Fibroblast of skin of scalp (primary cell): ENCODE measurements at places on chromosomes 6 and 20.

DNA sequence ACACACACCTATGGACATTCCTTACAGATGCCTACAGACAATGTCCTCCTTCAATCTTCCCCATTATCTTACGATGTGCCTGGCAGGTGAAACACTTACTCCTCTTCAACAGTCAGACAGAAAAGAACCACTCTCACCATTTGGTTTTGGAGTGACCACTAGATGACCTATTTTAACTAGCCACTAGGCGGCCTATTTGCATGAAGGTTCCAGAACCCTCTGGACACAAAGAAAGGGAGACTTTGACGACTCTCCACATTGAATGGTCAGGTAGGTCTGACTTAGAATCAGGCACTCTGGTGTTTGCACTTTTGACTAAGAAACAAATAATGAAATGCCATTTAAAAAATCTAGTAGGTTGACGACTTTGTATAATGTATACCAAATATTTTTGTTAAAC, 42.0 kb downstream of the PNLDC1 start:
- no peak for DNase-seq

DNA sequence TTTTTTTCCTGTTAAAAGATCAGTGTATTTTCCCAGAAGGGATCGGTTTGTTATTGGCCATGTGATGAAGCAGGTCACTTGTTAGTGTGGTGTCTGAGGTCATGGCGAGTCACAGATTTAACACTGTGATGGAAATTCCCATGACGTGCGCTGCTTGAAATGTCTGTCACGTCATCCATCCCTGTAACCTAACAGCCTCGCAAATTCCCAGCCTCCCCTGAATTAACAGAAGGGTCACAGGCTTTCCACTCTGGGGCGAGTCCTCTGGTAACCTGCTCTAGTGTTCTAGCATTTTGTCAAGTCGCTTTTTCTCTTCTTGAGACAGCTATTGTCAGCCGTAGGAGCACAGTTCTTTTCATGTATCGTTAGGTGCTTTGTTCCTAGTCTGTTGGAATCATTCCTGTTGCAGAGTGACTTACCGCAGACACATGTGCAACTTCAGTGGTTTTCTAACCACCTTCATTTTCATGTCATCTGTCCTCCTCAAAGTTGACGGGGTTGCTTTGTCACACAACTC, 137.2 kb downstream of the MAP3K4 start:
- DNase-seq = no peak

- no peak for DNase-seq
Measured at GRCh38 chr6:169213814-169214520, 39.7 kb downstream of the THBS2 start.

DNA sequence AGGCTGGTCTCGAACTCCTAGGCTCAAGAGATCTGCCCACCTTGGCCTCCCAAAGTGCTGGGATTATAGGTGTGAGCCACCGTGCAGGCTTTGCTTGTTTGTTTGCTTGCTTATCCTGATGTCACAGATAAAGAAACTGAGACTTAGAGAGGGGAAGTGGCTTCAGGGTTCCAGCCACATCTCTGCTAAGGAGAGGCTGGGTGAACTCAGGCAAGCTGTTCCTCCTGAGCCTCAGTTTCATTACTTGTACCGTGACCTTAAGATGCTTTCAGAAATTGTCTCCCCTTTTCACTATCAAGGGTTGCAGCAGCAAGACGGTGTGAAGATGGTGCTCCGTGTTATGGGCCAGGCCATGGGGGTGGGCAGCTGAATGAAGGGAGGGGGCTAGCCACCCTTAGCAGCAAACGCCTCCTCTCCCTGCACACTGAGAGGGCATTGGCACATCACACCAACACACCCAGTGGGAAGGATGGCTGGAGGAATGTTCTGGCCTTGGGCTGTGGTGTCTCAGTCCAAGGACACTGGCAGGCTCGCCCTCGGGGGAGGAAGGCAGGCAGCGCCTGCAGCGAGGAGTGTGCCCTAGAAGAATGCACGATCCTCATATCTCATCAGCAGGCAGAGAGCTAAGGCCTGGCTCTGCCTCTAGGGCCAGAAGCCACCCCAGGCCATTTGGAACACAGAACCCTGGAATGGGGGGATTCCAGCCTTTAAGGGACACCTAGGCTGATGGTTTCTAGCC, 48.2 kb upstream of the TLDC2 start:
- DNase-seq = no peak

DNA sequence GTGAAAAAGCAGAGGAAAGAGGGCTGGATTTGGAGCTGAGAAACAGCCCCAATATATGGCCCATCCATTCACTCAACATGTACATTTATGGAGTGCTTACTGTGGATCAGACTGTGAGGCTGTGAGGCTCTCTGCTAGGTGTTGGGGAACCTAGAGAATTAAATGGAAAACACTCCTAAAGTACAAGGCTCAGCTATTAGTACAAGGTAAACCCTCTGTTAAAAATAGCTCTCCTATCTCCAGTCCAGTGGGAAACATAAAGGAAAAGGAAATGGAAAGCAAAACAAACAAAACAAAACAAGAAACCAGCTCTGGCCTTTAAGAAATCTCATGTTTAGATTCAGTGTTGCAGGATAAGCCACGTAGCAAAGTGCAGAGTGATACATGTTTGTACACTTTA, 35.0 kb downstream of the LY86 start:
- no peak for DNase-seq

- DNase-seq = no peak
Measured at GRCh38 chr20:1118004-1118335, 432 bp upstream of the PSMF1 start.

DNA sequence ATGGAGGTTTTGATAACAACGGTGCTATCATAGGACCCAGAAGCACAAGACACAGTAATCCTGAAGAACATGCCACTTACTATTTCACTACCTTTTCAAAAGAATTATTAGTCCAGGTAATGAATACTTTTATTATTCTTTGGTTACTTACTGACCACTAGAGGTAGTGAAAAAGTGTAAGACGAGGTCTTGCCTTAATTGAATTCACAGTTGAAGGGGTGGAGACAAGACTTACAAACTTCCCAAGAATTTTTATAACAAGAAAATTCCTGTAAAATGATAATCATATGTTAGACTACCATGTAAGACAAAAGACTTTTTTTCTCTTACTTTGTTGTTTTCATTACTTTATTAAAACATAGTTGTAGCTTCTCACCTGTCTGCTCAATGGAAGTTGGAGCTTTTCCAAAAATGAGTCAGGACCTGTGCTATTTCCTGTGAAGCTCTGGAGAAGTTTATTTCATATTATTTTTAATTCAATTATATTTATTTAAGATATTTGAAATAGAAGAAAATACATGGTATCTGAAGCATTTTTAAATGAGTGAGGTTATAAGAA, 52.4 kb downstream of the DOP1A start:
- DNase-seq = peak; percentile 4

DNA sequence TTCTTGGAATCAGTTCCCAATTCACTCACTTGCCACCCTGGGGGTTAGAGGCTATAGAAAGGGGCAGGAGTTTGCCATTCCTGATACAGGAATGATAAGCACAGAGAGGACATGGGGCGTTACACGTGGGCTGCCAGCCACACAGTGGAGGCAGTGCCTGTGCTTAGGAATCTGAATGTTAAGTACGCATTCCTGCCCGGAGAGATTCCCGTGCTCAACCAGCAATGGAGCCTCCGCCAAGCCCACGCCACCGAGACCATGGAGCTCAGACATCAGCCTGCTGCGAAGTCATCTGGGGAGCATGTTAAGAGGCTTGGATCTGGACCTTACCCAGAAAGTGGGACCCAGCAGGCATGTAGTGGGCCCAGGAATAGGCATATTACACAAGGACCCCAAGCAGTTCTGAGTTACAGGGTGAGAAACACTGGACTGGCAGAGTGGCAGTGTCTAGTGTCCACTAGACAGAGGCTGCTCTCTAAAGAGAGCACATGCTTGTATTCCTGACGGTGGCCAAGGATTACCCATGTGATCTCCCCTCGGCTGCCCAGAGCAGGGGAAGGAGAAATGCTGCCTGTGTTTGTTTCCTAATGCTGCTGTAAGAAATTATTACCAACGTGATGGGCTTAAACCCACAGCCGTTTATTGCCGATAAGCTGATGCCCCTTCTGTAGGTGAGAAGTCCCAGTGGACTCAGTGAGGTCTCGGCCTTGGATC, 138.2 kb downstream of the BMP7 start:
- DNase-seq = no peak

GRCh38 chr20:13423472-13424173, 202.5 kb downstream of the ISM1 start:
- DNase-seq = no peak

DNA sequence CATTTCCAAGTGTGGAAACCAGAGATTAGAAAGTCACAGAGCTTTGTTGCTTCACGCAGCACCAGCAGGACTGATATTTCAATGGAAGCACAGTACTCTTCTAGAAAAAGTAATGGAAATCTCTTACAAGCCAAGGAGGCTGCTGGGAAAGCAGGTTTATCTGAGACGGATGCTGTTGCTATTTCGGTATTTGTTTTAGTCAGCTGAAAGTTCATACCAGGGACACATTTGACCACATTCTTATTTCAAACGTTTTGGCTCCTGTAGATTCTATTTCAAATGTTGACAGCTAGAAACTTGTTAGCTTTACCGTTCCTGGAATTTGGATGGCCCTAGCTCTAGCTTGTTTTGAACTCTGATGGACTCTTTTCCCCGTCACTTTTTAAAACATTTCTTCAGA, 3.7 kb upstream of the TMEM242 start:
- DNase-seq = no peak

DNA sequence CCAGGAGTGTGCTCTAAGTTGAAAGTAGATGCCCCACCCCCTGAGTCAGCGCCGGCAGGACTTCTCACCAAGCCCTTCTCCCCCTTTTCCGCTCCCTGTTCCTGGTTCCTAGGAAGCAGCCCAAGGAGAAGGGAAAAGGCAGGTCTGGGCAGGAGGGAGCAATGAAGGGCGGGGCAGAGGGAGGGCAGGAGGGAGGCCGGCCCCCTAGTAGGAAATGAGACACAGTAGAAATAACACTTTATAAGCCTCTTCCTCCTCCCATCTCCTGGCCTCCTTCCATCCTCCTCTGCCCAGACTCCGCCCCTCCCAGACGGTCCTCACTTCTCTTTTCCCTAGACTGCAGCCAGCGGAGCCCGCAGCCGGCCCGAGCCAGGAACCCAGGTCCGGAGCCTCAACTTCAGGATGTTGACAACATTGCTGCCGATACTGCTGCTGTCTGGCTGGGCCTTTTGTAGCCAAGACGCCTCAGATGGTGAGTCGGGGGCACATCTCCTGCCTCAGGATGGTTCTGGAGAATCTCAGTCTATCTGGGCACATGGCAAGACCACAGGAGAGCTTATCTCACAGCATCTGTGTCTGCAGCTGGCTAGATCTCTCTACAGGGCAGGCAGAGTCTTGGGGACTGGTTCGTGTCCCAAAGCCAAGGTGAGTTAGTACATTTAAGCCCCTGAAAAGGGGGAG, at the start of gene PROCR:
PROCR (plus strand) TSS at position 320 of the 681 bp plus-strand sequence; CDS start at position 403, 83 bp downstream.
- peak; percentile 85 for DNase-seq

DNA sequence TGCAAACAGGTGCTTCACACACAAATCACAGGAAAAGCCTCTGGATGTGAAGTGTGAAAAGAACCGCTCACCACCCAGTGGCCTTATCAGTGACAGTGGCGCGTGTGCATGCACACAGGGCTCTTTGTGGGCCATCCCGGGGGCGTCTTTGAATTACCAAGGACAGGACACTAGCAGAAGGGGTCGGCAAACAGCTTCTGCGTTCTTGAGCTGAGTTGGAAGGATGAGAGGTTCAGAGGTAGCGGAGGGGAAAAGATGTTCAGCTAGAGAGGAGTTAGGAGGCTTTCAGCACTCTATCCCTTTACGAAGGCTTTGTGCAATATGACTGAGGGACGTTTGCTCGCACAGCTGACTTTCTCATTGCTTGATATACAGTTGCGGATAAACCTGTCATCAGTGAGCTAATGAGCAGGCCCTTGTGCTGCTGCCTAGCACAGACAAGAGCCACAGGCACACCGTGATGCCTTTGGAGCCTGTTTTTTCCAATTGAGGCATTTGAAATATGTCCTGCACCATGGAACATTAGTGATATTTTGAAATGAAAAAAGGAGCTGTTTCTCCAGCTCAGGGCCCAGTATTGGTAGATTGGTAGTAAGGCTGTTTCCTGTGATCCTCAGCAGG, 83.1 kb downstream of the IYD start:
- DNase-seq = no peak

GRCh38 chr6:3769610-3770009, 18.1 kb upstream of the PXDC1 start:
- peak; percentile 45 for DNase-seq

GRCh38 chr6:21750575-21750974, 157.0 kb downstream of the SOX4 start:
- no peak for DNase-seq

DNA sequence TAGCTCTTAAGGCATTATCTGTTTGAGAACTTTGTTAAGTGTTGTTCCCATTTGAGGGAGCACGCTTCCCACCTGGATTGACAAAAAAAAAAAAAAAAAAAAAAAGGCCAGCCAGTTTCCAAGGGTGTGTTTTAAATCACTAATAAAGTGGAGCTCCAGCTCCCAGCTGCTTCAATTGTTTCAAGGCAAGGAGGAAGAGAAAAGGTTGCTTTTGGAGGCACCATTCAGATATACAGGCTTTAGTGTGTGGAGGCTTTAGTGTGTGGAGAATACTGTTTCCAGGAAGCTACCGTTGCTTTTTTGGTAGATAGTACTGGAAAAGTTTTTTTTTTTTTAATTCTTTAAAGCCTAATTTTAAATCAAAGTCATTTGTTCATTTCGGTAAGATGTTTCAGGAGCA, 17.3 kb downstream of the BMP2 start:
- no peak for DNase-seq

- DNase-seq = peak; percentile 93
Measured at GRCh38 chr6:140051521-140052512, 677.4 kb upstream of the CITED2 start.

- DNase-seq = no peak
Measured at GRCh38 chr20:62906209-62906608, 20.1 kb downstream of the DIDO1 start.

DNA sequence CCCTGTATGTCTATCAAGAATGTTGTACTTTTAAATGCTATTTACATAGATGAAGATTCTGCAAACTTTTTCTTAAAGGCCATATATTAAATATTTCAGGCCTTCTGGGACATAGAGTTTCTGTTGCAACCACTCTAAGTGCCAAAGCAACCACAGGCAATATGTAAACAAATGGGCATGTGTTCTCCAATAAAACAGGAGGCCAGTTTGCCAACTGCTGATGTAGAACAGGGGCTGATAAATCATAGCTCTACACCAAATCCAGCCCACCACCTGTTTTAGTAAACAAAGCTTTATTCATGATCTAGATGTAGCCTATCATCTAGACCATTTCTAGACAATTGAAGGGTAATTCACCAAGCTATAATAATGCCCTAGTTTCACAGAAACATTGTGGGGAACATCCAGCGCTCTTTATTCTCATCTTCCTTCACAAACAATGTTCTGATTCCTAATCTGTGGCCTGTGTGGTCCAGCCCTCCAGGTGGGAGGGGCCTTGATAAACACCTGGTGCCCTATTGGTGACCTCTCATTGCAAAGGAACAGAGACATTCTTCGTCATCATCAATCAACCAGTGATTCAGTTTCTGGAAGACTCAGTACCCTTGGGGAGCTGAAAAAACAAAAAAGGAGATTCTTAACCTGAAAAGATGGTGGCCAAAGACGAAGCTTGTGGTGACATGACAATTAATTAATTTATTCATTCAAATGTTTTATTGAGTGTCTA, 80.2 kb downstream of the PREP start:
- DNase-seq = no peak

- DNase-seq = peak; percentile 59
Measured at GRCh38 chr20:38209054-38209675, 44.1 kb upstream of the TGM2 start.

- DNase-seq = peak; percentile 8
Measured at GRCh38 chr6:163170294-163170883, 244.1 kb upstream of the QKI start.

GRCh38 chr6:9481292-9482029, 933.4 kb downstream of the TFAP2A start:
- no peak for DNase-seq
